ENCODE measurements at places on chromosomes 2 and 18.

DNA sequence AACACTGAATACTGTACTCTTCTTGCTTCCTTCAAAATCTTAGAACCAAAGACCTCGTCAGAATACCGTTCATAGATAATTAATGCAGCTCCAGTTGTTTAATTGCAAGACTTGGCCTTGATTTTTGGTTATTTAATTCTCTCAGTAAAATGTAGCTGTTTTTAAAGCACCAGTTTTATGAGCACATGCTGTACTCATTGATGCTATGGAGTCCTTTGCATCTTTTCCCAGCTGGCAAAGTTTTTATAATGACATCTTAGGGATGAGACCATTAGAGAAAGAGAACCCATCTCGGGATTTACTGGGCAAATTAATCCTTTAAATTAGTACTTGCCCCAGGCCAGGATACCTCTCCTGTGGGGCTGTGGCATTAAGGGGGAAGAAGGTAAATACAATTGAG, 199.3 kb downstream of the MEMO1 start:
- no peak for DNase-seq

- no peak for DNase-seq
Measured at GRCh38 chr2:128196471-128196931, 105.5 kb downstream of the UGGT1 start.

GRCh38 chr18:69885841-69886531, 61.7 kb downstream of the CD226 start:
- DNase-seq = no peak

DNA sequence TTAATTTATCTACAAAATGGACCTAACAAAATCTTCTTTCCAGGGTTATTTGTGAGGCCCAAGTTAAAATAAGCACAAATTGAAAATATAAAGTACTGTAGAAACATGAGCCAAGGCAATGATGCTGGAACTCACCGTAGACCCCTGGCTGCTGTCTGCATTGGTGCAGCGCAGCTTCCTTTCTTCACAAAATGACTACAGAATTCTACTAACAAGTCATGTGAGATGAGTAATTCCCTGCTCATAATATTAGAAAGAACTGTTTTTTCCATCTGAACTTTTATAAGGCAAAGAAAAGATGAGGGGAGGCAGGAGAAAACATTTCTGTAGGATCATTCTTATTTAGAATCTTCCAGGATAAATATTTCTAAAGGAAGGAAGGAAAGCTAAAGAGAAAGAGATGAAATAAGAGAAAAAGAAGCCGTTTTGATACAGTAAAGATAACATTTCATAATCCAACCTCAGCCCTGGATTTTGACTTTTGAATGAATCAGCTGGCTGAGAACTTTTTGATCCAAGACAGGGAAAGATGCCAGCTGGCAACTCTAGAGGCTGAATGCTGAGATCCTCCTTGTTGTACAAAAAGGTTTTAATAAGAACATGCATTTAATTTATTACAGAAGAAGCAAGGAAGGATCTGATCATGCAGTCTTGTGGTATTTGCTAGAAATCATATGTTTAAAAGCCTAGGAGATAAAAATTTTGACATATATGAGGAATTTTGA, 183.9 kb upstream of the KLHL14 start:
- no peak for DNase-seq

GRCh38 chr2:195561116-195561921, 95.7 kb upstream of the SLC39A10 start:
- DNase-seq = no peak

- DNase-seq = no peak
Measured at GRCh38 chr2:85914922-85915321, 26.1 kb upstream of the ST3GAL5 start.

DNA sequence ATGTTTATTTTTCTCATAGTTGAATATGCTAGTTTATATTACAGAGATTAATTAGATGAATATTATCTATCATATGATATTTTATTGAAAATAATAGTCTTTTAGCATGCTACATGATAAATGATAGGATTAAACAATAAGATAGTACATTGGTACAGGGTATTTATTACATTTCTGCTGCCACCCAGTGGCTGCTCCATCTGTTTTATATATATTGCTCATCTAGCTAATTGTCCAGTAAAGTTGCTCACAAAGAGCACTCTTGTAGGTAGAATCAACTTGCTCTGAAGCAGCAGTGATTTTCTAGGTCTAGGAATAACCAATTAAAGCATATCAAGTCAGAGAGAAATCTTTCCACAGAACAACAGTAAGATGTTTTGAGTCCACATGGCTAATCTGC, 183.3 kb downstream of the ASXL3 start:
- DNase-seq = no peak

GRCh38 chr18:47756364-47757016, 174.0 kb downstream of the SMAD2 start:
- peak; percentile 22 for DNase-seq

GRCh38 chr2:25700221-25700660, 26.9 kb upstream of the DTNB start:
- no peak for DNase-seq

- no peak for DNase-seq
Measured at GRCh38 chr2:98149333-98149697, 62.3 kb downstream of the VWA3B start.

GRCh38 chr18:76982038-76982437, 150.5 kb downstream of the MBP start:
- DNase-seq = no peak

DNA sequence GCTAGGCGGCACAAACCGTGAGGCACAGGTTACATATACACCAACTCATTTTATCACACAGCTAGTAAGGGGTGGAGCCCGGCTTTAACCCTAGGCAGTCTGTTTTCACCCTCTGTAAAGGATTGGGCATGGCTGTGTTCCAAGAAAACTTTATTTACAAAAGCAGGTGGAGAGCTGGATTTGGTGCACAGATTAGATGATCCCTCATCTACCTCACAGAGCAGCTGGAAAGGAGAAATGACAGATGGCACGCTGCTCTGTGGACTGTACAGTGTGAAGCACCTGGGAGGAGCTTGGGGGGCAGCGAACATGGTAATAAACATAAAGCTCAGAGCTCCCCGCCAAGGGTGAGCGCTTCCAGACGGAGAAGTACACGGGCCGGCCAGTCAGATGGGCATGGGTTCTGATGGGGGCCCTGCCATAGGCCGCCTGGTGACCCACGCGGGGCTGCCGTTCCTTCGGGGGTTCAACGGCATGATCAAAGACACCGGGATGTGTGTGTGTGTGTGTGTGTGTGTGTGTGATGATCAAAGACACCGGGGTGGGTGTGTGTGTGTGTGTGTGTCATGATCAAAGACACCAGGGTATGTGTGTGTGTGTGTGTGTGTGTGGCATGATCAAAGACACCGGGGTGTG, 862 bp upstream of the TMEM177 start:
- DNase-seq = no peak

Measured in stimulated activated CD8-positive, alpha-beta memory T cell treated with anti-CD3 and anti-CD28 coated beads, Interleukin-15, amount 100 ng/mL, for 24 hours (primary cell).